GM23248 (cell line): ENCODE measurements at places on chromosomes 7 and 10. TPM values are rescaled to one million over a fixed set of nuclear protein-coding genes. Genes with fewer than 3 reads are reported as not detected.

The AGR2 gene
- polyA plus RNA-seq, result not detected in 2 replicates

The PSMC2 gene
- 173 and 187 TPM in 2 replicates for polyA plus RNA-seq

The EPHB4 gene
- 6.7 and 8.2 TPM in 2 replicates for polyA plus RNA-seq

The WNT8B gene
- polyA plus RNA-seq, result not detected in 2 replicates

The SPDYE2B gene
- 0.20 TPM in 1 of 2 replicates, not detected in the other for polyA plus RNA-seq

The ABCB1 gene
- 0.13 and 0.33 TPM in 2 replicates for polyA plus RNA-seq

The CYP2E1 gene
- 0.31 and 0.79 TPM in 2 replicates for polyA plus RNA-seq

The SKIDA1 gene
- polyA plus RNA-seq, result 0.18 and 0.80 TPM in 2 replicates

The SLC13A1 gene
- not detected in 2 replicates for polyA plus RNA-seq

The INSYN2A gene
- 0.20 and 0.54 TPM in 2 replicates for polyA plus RNA-seq

The NODAL gene
- polyA plus RNA-seq, result not detected in 2 replicates

The SH3PXD2A gene
- 31.4 and 34.0 TPM in 2 replicates for polyA plus RNA-seq

The ADIRF gene
- polyA plus RNA-seq, result 175 and 184 TPM in 2 replicates

The HHEX gene
- polyA plus RNA-seq, result 0.10 and 0.32 TPM in 2 replicates

The CYP3A4 gene
- not detected in 2 replicates for polyA plus RNA-seq

The ELN gene
- 539 and 568 TPM in 2 replicates for polyA plus RNA-seq

The SP8 gene
- not detected in 2 replicates for polyA plus RNA-seq

The GRID2IP gene
- polyA plus RNA-seq, result not detected in 2 replicates

The PRRT4 gene
- polyA plus RNA-seq, result not detected in 2 replicates

The AOAH gene
- not detected in 2 replicates for polyA plus RNA-seq

The TMEM270 gene
- polyA plus RNA-seq, result not detected in 2 replicates
